T-helper 17 cell (primary cell): ENCODE measurements at places on chromosomes 16 and 17.
A peak's percentile ranks its signal among the peaks of the same experiment; 100 is the strongest.

DNA sequence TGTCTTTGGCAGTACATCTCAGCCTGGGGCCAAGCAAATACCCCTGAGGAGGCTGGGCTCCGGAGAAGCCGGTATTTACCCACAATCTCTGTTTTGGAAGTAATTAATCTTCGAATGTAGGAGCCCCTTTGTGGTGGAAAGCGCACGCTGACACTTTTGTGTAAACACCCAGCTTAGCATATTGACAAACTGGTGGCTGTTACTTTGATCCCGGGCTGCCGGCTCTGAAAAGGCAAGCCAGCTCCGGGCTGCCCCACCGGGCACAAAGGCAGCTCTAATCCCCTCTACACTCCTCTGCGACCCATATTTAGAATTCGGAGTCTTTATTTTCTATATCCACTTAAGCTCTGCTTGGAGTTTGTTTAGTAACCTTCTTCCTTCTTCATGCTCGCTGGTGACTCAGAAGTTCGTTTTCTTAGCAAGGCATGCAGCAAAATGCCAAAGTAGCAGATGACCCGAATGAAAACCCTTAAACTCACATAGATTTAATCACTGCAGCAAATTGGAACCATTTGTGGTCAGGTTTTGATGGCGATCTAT is 144.0 kb upstream of the IRX3 start:
- DNase-seq: no peak

DNA sequence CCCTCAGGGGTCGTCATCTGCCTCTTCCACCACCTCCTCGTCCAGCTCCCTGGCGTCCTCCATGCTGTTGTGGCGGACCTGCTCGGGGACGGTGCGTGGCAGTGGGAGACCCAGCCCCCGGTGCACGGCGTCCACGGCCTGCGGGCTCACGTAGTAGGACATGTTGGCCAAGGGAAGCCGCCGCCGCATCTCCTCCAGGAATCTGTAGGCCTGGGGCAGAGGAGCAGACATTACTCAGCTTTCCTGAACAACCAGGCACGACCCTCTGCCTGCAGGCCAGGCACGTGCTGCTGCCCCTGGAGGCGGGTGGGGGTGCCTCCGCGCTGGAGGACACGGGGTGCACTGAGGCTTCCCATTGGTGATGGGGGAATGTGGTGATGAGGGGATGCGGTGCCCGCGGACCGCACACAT is 17.8 kb downstream of the TELO2 start:
- no peak for DNase-seq

GRCh38 chr16:63787014-63787413 is 1334.8 kb downstream of the CDH11 start:
- DNase-seq: no peak

GRCh38 chr17:2023692-2024571 is 1.2 kb downstream of the RTN4RL1 start:
- DNase-seq: peak; percentile 33

GRCh38 chr17:29618272-29619065 is 4.2 kb downstream of the CORO6 start:
- no peak for DNase-seq

DNA sequence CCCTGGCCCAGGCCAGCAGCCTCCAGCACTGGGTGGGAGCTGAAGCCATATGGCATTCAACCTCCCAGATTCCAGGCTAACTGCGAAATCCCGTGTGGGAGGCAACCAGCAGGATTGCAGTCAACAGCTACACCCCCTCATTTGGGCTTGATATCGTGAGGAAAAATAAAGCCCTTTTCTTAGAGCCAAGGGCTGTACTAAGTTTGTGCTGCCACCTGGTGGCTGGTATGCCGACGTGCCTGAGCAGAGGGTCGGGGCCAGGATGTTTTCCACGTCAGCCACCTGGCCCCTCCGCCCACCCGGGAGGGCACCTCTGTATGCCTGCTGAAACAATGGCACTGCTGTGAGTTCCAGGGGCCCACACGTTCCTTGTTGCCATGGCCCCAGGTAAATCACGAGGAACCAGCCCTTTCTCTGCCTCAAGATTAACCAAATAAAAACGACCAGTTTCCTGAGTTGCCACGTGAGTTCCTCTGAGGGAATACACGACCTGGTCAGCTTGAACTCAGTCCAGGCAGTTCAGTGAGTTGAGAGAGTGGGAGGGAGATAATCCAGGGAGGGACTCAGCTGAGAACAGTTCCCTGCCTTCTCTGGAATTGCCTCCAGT is 9.0 kb downstream of the TMEM98 start:
- DNase-seq: peak; percentile 45

DNA sequence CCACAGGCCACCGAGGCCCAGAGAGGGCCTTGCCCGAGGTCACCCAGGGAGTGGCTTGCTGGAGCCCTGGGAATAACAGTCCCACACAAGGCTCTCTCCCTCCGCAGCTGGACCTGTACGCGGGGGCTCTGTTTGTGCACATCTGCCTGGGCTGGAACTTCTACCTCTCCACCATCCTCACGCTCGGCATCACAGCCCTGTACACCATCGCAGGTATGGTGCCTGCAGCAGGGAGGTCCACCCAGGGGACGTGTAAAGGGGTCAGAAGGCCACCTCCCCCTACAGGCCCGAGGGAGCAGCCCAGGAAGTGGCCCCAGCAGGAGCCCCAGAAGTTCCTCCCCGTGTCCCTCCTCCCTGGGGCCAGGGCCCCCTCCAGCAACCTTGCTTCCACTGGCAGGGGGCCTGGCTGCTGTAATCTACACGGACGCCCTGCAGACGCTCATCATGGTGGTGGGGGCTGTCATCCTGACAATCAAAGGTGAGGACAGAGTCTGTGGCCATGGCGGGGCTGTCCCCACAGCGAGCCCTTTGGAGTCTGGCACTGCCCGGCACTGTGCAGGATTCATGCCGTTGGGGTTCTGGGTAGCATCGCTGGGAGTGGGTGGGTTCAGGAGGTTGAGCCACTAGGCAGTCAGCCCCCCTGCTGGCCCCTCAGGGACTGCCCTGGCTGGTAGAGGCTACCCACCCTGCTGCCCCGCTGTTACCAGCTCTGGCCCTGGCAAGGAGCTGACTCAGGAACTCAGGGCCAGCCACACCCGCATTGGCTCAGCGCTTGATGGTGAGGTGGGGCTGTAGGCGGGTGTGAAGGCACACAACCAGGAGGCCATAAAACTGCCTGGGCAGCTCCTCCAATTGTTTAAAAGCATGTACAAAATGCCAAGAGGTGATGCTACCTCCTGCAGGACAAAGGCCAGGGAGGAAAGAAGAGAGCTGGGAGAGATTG is 17.3 kb downstream of the SLC5A10 start:
- no peak for DNase-seq

GRCh38 chr16:11696266-11697012 is 28.2 kb downstream of the SNN start:
- no peak for DNase-seq

GRCh38 chr17:31415004-31415454 is 23.6 kb downstream of the RAB11FIP4 start:
- DNase-seq: no peak

GRCh38 chr17:77455111-77455890 is 314.5 kb downstream of the SEC14L1 start:
- no peak for DNase-seq

DNA sequence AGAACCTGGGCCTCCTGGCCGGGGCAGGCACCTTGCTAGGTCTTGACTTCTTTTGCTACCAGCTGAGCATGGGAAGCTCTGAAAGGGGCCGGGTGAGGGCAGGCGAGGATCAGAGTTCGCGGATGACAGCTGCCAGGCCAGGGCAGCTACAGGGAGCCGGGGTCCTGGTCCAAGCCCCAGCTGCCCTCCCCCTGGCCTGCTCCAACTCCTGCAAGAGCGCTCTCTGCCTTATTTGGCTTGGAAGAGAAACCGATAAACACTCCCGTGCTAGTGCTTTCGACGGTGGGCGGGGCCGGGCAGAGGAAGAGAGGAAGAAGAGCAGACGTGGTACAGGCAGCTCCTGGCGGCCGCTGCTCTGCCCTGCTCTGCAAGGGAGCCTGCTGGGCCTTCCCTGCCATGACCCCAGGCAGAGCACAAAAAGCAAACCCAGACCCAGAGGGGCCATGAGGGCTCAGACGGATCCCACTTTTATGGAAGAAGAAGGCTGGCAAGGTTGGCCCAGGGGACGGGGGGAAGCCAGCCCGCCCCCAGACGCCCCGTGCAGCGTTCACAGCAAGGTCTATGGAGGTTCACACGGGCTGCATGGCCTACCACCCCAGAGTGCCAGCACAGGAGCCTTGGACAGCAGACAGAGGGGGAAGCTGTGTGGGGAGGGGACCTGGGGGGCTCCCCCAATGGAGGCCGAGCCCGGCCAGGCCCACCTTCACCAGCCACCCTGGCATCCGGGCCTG is 25.6 kb downstream of the PIEZO1 start:
- peak; percentile 61 for DNase-seq

GRCh38 chr17:82978765-82979349 is 100.6 kb upstream of the METRNL start:
- no peak for DNase-seq

DNA sequence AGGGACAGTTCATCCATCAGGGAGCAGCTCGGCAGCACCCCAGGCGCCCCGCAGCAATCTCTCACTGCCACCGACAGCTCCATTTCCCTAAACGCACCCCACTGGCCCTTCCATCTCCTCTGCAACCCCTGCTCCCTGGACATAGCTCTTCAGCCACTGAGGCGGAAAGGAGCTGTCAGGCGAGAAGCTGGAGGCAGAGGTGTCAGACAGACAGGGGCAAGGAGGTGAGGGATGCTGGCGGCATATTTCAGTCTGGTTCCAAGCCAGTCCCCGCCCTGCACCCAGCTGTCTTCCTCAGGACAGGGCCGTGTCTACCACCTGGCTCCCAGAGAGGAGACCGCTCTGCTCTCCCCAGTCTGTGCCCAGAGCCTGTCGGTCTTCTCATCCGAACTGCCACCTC is 9.7 kb downstream of the ACLY start:
- DNase-seq: no peak

DNA sequence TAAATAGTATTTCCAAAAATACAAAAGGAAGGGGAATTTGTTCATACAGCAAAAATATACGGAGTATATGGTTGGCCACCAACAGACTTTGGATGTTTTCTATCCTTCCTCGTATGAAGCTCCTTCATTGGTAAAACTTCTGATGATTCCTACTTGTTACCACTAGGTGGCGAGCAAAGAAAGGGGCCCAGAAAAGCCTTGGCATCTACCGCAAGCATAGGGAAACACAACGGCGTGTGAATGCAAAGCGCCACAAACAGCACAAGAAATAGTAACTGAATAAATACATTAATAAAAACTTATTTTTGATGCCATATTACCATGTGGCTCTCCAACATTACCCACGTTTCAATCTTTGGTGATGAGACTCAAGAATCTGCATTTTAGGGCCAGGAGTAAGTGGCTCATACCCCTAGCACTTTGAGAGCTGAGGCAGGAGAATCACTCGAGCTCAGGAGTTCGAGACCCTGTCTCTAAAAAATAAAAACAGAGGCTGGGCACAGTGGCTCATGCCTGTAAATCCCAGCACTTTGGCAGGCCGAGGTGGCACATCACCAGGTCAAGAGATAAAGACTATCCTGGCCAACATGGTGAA is 34.5 kb downstream of the YWHAE start:
- DNase-seq: peak; percentile 30

DNA sequence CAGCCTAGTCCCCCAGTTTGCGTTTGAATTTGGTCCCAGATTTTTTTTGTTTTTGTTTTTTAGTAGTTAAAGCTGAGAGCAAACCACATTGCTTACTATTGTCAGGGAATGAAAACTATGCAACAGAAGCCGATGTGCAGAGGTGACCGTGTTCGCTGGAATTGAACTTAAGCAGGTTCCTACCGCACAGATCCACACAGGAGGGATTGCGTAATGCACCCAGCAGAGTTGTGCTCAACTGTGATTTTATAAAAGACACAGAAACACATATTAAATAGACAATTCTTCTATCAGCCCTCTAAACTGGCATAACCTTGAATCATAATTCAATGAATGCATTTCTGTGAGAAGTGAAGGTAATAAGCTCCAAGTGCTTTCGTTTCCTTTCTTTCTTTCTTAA is 443.0 kb downstream of the WWOX start:
- DNase-seq: no peak

GRCh38 chr16:53043986-53044601 is 8.6 kb downstream of the CHD9NB start:
- DNase-seq: no peak

- DNase-seq: no peak
Observed at GRCh38 chr17:39818358-39819000, 45.6 kb downstream of the IKZF3 start.

DNA sequence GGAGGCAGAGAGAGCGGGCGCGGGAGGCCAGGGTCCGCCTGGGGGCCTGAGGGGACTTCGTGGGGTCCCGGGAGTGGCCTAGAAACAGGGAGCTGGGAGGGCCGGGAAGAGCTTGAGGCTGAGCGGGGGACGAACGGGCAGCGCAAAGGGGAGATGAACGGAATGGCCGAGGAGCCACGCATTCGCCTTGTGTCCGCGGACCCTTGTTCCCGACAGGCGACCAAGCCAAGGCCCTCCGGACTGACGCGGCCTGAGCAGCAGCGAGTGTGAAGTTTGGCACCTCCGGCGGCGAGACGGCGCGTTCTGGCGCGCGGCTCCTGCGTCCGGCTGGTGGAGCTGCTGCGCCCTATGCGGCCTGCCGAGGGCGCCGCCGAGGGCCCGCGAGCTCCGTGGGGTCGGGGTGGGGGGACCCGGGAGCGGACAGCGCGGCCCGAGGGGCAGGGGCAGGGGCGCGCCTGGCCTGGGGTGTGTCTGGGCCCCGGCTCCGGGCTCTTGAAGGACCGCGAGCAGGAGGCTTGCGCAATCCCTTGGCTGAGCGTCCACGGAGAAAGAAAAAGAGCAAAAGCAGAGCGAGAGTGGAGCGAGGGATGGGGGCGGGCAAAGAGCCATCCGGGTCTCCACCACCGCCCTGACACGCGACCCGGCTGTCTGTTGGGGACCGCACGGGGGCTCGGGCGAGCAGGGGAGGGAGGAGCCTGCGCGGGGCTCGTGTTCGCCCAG is 1.2 kb upstream of the CBX4 start:
- no peak for DNase-seq

DNA sequence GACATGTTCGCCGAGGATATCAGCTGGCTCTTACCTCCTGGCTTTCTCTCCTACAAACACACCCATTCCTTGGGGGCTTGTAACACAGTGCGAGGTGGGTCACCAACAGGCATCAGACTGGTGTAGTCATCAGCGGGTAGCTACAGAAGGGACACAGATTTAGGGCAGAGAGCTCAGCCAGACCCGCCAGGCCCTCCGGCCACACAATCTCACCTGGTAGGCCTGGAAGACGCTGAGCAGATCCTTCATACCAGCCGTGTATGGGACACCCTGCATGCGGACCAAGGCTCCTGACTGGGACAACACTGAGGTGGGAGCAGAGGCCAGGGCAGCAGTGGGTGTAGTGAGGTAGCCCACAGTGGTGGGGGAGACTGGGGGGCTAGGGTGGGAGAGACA is 5.8 kb downstream of the ESRP2 start:
- DNase-seq: no peak

GRCh38 chr16:89534252-89534756 is 26.1 kb downstream of the SPG7 start:
- DNase-seq: no peak

GRCh38 chr17:72185564-72185963 is 64.7 kb downstream of the SOX9 start:
- no peak for DNase-seq

GRCh38 chr16:16007743-16008111 is 58.3 kb downstream of the ABCC1 start:
- no peak for DNase-seq

GRCh38 chr17:56639517-56639916 is 46.0 kb downstream of the NOG start:
- no peak for DNase-seq
